ENCODE measurements at places on chromosomes 4 and X. TPM values are rescaled to one million over a fixed set of nuclear protein-coding genes. Genes with fewer than 3 reads are reported as not detected.

Gene PCDH11X
- not detected for total RNA-seq

Gene MAOA
- 236 TPM for total RNA-seq

Gene GAGE1
- not detected for total RNA-seq

Gene RS1
- total RNA-seq: not detected

Gene ARMCX1
- 15.9 TPM for total RNA-seq

Gene TMEM150C
- 6.5 TPM for total RNA-seq

Gene RBMX
- total RNA-seq: 143 TPM

Gene ANXA10
- 1.6 TPM for total RNA-seq

Gene NPY5R
- total RNA-seq: not detected

Gene UTP14A
- 17.2 TPM for total RNA-seq

Gene GATA1
- total RNA-seq: not detected

Gene NPY2R
- total RNA-seq: 3.9 TPM

Gene SLC6A14
- total RNA-seq: not detected

Gene OCIAD1
- total RNA-seq: 114 TPM

Gene APLN
- total RNA-seq: 31.4 TPM

Data from cardiac atrium fibroblast (primary cell).